ENCODE measurements at places on chromosomes 6 and 20.

DNA sequence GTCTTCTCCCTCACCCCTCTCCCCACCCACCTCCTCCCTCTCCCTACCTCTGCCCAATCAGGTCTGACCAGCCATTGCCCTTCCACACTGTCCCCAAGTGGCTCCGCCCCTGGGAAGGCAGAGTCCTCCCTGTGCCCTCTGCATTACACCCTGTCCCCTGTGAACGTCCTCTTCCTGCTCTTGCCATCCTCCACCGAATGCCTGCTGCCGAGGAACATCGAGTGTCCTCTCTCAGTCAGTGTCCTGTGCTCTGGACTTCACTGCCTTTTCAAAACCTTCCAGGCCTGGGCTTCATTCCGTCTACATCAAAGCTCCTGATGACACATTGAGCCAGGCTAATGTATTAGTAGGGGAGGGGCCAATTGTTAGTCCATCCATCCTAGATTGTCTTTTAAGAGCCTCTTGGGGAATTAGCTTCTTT, 3.3 kb upstream of the PACSIN1 start:
- H3K4me1 ChIP-seq, result peaks cover 18% of the 10 kb centered on the region
- H3K36me3 ChIP-seq, result no peaks in the 10 kb centered on the region
- peak; percentile 14 for DNase-seq
- H3K27me3 ChIP-seq, result no peaks in the 10 kb centered on the region

GRCh38 chr20:19649041-19649440, 109.0 kb upstream of the RIN2 start:
- H3K27me3 ChIP-seq, result no peaks in the 10 kb centered on the region
- no peak overlapping the region for H3K27ac ChIP-seq
- H3K36me3 ChIP-seq, result no peaks in the 10 kb centered on the region
- H3K4me1 ChIP-seq, result no peaks in the 10 kb centered on the region

- no peaks in the 10 kb centered on the region for H3K27me3 ChIP-seq
- H3K27ac ChIP-seq, result no peak overlapping the region
Observed at GRCh38 chr6:159152041-159152440, 17.2 kb upstream of the FNDC1 start.

DNA sequence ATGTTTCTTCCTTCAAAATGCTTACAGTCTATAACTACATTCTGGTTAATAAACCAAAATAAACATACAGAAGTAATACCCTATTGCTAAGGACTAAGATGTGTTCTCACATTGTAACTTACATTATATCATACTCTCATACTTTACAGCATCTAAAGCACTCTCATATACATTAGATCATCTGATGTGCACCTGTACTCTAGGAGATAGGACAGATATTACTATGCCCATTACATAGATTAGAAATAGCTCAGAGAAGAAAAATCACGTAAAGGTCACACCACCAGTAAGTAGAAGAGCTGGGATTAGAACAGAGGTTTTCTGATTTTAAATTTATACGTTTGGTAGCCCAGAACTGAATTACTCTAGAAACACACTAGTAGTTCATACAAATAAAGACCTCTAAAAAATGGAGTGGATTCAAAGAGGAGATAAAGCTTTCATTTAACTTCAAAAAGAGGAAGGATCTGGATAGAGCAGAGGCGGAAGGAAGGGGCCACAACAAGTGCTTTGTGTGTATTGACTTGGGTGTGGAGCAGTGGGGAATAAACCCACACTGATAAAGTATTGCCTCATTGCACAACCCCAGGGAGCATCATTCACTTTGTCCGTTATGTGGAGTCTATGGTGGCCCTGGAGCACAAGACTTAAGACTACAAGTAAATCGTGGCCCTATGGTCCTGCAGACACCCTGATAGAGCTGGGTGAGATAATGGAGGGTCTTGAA, 30.9 kb downstream of the SLC2A12 start:
- no peak for DNase-seq
- H3K36me3 ChIP-seq, result no peaks in the 10 kb centered on the region
- H3K27me3 ChIP-seq, result no peaks in the 10 kb centered on the region
- H3K4me1 ChIP-seq, result no peaks in the 10 kb centered on the region
- H3K27ac ChIP-seq, result no peak overlapping the region

DNA sequence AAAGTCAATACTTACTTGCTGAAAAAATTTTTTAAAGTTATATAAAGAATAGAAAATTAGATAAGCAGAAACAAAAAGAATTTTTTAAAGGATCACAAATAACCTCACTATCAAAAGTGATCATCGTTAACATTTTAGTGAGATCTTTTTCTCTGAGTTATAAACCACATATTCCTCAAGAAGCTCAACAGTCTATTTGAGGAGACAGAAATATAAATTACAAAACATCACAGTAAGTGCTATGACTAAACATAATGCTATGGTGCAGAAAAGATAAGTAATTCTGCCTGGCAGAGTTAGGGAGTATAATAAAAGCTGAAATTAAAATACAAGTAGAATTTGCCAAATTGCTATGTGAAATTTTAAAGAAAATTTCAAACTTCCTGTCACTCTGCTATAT, 226.7 kb downstream of the LMBRD1 start:
- H3K27me3 ChIP-seq, result no peaks in the 10 kb centered on the region
- H3K36me3 ChIP-seq, result no peaks in the 10 kb centered on the region

DNA sequence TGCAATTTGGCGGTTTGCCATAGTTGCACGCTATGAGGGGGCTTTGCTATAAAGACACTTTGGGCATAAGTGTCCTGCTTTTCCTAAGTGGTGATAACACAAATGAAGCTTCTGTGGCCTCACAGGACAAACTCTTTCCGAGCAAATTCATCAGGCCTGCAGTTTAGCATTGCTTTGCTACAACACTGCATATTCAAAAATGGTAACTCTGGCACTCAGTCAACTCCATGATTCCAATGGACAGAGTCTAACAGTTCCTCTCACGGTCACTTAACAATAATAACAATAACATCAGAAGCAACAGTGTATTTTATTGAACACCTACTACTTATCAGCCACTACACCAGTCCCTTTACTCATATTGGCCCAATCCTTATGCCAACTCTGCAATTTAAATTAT, 222.5 kb downstream of the FRK start:
- no peak for DNase-seq
- no peak overlapping the region for H3K4me3 ChIP-seq
- no peaks in the 10 kb centered on the region for H3K36me3 ChIP-seq
- no peaks in the 10 kb centered on the region for H3K4me1 ChIP-seq
- no peak overlapping the region for H3K27ac ChIP-seq
- H3K27me3 ChIP-seq, result no peaks in the 10 kb centered on the region

GRCh38 chr6:149062653-149063348, 254.7 kb upstream of the TAB2 start:
- no peak overlapping the region for H3K27ac ChIP-seq
- H3K4me1 ChIP-seq, result peaks cover 48% of the 10 kb centered on the region
- no peak overlapping the region for H3K4me3 ChIP-seq
- DNase-seq, result no peak
- no peaks in the 10 kb centered on the region for H3K27me3 ChIP-seq
- H3K36me3 ChIP-seq, result no peaks in the 10 kb centered on the region

All from body of pancreas (tissue), 4 donors.